ENCODE measurements at places on chromosomes 12 and 14.

DNA sequence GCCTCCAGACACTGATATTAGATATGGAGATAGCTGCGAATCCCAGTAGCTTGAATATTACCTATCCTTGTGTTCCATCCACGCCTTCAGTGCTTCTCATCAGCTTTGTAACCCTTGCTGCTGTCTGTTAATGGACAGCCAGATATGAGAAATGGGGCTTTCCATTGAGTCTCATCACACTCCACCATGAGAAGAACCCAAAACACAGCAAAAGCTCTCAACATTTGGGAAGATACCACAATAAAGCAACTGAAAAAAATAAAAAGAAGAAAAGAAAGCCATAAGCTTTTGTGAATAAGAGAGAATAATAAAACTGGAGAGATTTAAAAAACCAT is 225.4 kb downstream of the GALC start:
- no peak for DNase-seq

DNA sequence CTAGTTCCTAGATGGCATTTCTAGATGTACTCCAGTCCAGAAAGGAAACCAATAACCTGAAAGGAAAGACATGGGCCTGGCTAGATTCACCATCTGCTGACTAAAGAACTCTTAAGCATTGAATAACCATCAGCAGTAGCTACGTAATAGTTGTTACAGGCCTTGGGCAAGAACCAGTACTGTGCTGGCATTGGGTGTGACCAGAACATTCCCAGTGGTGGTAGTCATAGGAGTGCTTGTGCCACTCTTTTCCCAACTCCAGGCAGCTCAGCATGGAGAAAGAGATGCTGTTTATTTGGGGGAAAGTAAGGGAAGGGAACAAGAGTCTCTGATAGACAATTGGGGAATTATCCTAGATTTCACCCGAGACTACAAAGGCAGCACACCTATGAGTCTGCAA is 333.3 kb downstream of the SLC16A7 start:
- DNase-seq, result no peak

- no peak for DNase-seq
Measured at GRCh38 chr14:91614187-91614586, 104.1 kb upstream of the PPP4R3A start.

DNA sequence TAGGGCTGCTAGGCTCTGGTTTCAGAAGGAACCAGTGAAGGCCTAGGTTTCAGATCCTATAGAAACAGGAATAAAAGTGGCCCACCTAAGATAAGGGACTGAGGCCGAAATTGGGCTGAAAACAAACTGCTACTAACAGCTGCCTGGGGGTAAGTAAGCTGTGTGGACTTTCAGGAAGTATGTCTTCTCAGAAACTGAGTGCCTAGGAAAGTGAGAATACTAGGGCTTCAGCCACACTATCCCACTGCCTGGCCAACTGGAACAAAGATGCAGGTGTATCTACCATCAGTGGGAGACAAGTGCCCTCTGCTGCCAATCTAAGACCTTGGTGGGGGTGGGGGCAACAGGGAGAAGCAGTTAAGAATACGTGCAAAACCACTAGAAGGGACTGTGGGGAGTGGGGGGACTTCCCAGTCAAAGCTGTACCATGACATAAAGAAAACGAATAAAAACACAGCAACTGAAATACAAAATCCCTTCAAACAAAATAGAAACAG is 82.5 kb downstream of the MED13L start:
- peak; percentile 24 for DNase-seq

DNA sequence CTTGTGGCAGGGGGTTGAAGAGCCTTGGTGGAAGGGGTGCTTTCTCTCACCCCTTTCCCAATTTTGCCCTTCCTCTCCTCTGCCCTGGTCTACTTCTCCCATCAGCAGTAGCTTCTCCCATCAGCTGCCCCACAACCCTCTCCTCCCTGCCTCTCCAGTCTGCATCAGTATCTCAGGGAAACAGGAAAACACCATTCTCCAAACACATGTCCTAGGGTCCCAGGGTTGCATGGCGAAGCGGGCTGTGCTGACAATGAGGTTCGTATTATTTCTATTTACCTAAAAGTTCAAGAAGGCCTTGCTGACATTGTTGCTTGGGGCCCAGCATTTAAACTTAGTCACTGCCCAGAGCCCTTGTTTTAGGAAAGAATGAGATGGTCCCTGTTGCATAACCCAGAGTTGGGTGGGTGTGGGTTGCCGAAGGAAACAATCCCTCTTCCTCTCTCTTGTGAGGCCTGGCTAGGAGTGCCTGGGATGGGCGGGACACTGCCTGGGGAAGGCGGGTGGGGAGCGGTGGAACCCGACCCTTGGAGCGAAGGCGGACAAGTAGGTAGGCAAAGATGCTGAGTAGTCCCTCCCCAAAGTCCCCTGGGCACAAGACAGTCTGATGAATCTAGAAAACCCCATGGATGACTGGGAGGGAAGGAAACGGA is 1.3 kb upstream of the IGFBP6 start:
- DNase-seq, result no peak

DNA sequence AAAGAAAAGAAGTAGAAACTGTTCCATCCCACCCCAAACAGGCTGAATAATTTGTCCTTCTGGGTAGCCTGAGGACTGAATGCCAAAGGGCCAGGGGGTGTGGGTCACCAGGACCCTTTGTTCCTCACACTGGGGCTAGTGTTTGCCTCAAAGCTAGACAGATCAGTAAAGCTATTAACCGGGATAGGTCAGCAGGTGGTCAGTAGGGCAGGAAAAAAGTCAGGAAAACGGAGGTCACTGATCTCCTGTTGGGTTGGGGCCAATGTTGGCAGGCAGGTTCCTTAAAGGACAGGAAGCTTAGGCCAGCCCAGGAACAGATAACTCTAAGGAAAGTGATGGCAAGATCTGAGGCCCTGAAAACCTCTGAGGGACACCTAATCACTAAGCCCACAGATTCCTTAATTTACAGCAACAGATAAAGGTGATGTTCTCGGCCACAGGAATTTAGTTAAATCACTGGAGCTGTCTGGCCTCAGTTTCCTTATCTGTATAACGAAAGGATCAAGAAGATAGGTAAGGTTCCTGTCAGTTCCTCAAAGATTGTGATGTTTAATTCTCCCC is 22.7 kb upstream of the TMPO start:
- DNase-seq, result no peak

GRCh38 chr14:64198486-64198885 is 95.7 kb downstream of the ESR2 start:
- DNase-seq, result no peak

- DNase-seq, result no peak
Measured at GRCh38 chr12:89339526-89339925, 12.8 kb downstream of the DUSP6 start.

GRCh38 chr14:68658943-68659931 is 133.6 kb downstream of the ZFP36L1 start:
- no peak for DNase-seq

- no peak for DNase-seq
Measured at GRCh38 chr12:26830783-26831551, 2.0 kb downstream of the ITPR2 start.

GRCh38 chr14:95291859-95292542 is 27.7 kb downstream of the CLMN start:
- DNase-seq, result no peak

GRCh38 chr12:25051656-25052195 is 102.8 kb upstream of the BCAT1 start:
- DNase-seq, result peak; percentile 88

DNA sequence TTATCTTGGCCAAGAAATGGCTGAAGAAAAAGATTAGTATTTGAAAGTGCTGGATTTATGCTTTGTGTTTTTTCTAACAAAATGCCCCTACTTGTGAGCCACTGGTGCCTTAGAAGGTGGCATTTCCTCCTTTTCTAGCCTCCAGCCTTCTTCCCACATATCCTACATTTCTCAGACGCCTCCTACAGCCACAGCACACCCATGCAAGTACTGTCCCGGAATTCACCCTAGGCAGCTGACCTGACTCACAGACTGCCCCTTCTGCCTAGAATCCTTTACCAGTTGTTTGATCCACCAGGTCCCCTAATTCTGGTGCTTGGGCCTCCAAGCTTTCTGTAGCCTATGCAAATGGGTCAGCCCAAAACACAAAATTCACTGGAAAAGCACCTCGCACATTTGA is 166.0 kb downstream of the FOXN3 start:
- no peak for DNase-seq

GRCh38 chr12:31868965-31869364 is 90.2 kb upstream of the RESF1 start:
- no peak for DNase-seq

DNA sequence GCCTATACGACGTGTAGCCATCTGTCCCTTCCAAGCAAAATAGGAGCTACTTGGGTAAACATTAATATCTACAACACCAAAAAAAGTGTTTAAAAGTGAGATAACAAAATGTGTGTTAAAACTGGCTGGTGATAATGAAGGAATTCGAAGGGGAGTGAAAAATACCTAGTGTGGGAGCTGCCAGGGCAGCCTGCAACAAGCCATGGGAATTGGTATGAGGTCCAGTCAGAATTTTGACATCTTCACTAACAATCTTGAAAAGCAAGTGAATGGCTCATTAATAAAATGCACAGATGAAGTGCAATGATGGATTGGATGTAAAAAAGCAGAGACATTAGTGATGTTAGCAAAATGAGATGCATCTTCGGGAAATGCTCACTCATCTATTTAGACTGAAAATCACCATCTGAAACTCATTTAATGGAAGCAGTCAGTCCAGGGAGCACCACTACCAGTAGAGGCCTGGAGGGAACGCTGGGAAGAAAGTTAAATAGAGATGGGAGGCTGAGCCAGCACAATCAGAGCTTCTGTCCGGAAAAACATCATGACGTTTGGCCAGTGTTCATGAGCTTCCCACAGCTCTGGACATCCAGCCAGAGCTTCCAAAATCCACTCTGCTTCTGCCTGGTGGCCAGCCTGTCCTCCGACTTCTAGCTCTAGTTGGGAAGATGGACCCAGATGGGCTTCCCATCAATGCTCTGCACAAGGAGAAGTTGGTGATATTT is 405.0 kb upstream of the TMTC1 start:
- DNase-seq, result no peak

DNA sequence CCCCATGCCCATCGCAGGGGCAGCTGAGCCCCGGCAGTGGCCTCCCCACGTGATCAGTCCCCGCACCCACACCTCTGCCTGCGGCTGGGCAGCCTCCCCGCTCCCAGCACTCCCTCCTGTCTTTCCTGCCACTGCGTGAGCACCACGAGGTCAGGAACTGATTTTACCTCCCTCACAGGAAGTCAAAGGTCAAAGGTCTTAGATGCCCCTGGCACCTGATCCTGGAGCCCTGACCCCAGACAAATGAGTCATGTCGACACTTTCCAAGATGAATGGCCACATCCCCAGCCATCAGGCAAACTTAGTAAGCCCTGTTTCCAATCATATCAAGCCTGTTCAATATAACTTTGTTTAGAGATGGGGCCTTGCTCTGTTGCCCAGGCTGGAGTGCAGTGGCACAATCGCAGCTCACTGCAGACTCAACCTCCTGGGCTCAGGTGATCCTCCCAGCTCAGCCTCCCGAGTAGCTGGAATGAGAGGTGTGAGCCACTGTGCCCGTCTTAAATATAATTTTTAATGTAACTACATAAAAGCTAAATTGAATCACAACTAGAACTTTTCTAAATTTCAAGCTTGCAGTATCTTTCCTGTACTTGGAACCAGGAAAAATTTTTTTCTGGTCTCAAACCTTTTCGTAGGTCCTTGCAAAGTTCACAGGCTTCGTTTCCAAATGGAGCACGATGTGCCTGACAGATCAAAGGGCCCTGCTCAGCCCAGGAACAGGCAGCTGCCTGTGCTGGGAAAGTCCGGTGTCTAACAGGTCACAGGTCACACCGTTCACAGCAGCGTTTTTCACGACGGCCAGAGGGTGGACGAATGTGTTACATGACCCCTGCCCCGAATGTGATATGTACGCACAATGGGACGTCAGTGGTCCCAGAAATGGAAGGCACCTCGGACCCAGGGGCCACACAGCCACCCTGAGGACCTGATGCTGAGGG is 1.9 kb downstream of the LRCOL1 start:
- DNase-seq, result no peak

- DNase-seq, result peak; percentile 47
Measured at GRCh38 chr12:106760184-106760531, 14.3 kb upstream of the RIC8B start.

Data from CD4-positive, alpha-beta memory T cell (primary cell).